CD4-positive, alpha-beta T cell treated with Interleukin-10 for 1 hour (primary cell): ENCODE measurements at places on chromosomes 12 and 14.

- peak; percentile 91 for DNase-seq
Measured at GRCh38 chr12:9750276-9751203, 10.2 kb downstream of the CD69 start.

DNA sequence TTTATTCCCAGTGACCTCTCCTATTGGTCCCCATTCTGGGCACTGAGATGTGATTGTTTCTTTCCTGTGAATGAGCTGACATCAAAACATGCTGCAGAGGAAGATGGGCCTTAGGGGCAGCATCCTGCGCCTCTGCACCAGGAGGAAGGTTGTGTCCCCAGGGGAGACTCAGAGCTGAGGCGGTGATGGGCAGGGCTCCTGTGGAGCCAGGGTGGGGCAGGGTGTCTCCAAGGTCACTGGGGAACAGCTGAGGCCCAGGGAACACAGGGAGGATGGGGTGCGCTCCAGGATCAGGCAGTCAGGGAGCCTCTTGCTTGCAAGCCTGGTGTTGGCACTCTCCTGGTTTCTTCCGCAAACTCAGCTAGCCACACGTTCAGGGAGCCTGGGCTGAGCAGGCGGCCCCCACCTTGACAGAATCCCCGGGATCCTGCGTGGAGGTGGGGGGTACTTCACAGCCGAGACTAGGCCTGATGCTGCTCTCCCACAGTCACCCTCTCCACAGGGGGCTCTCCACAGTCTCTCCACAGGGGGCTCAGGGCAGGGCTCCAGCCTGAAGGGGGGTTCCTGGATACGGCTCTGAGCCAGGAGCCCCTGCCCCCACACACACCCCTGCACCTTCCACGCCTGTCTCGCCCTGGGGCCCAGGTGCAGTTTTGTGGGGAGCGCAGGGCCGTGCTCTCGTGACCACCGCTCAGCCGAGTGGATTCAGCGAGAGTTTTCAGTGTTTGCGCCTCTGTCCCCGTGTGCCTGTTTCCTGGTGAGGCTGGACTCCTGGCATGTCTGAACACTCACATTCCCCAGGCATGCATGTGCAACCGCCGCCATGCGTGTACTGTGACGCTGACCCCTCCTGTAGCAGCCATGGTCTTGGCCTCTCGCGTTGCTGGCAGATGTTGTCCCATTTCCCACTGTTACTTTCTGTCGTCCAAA, 264.7 kb downstream of the SEC23A start:
- DNase-seq, result no peak

- no peak for DNase-seq
Measured at GRCh38 chr12:127233016-127233415, 1034.0 kb upstream of the TMEM132C start.

DNA sequence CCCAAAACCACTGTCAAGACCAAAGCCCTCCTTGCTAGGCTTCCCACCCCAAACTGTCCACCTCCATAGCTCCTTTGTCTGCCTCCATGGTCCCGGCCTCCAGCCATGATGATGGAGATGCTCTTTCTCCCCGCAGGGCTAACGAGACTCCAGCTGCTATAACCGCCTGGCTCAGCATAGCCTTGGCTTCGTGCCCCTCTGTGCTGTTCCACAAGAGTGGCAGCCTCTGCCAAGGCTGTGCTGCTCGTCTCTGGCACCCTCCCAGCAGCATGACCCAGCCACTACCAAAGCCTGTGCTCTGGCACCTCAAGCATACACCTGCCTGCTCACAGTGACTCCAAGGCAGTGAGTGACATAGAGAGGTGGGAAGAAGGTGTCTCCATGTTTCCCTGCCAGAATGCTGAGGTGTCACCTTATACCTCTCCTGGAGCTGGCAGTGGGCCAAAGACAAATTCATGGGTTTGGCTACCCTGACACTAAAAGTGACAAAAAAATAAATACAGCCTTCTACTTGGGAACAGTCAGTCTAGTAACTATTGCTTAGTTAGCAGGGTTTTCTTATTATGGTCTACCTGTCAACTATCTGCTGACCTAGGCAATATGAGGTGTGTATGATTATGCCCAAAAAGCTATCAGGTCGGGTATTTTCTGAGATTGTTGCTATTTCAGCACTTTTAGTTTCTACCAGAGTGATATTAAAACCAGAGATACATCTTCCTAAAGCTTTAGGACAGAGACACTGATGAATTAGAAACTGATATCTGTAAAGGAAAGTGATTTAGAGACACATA, 16.1 kb upstream of the KRT73 start:
- no peak for DNase-seq

DNA sequence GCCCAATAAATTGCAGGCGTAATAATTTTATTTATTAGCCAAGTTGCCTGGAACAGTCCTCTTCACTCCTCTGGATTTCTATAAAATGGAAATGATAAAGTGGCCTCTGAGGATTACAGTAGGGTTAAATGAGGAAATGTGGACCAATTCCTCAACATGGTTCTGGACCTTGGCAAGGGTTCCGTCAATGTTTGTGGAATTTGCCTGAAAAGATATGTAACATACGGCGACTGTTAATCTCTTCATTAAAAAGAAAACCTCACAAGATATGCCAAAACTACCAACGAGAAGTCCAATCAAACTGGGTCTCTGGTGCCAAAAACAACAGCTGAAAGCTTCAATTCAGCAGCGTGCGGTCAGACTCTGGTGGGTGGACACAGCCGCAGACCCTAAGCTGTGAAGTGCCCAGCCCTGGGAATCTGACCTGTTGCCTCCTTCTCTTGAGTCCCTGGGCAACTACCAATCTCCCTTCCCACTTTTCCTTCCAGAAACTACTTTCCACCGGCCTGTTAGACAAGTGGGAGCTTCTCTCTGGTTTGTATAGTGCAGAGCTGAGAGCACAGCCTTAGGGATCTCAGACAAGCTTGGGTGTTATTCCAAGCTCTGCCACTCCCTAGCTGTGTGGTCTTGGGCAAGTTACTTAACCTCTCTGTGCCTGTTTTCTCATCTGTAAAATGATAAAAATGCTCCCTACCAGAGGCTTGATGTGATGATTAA, 190.5 kb upstream of the GSC start:
- DNase-seq, result no peak

DNA sequence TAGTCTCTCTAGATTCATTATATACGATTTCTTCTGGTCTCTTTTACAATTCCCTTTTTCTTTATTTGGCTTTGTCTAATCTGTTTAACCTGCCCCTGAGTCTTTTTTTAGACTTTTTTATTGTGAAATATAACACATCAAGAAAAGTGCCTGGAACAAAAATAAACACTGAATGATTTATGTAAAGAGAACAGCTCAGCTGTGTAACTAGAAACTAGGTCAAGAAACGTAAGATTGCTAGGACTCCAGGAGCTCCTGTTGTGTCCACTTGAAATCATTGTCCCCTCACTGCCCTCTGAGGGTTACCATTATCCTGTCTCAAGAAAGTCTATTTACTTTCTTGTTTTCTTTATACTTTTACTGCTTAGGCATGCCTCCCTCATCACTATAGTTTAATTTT, 23.1 kb downstream of the EXD2 start:
- DNase-seq, result no peak

- no peak for DNase-seq
Measured at GRCh38 chr14:50920482-50921230, 23.6 kb downstream of the PYGL start.

DNA sequence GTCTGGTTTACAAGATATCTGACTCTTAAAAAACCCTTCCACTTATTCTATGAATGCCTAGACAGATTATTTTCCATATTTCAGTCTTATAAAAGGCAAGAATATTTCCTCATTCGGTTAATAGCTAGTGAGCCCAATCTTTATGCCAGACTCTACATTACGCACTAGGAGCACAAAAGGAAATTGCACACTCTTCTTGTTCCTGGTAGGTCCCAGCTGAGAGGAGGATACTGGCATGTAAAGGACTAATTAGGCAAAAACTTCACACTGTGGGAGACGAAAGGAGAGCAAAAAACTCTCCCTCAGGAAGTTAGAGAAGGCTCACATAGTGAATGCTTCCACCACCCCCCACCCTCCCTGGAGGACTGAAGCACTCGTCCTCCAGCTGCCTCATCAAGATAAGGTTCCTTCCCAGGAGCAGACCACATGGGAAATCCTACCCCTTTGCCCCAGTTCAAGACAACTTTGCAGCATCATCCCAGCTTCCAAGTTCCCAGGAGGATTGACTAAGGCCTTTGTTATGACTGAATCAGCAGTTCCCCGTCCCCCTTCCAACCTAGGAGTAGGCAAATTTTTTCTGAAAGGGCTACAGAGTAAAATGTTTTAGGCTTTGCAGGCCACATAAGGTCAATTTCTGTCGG, 14.5 kb downstream of the CAPZA3 start:
- no peak for DNase-seq

- no peak for DNase-seq
Measured at GRCh38 chr12:123075087-123075645, 75.7 kb downstream of the PITPNM2 start.
